Activated CD4-positive, alpha-beta T cell treated with anti-CD3 and anti-CD28 coated beads, Interleukin-2, Interleukin-4, amounts not matched to agents 100 ng/mL and 50 ng/mL, durations not matched to agents 16 hours and 8 hours (primary cell): ENCODE measurements at places on chromosomes 11 and 22.

DNA sequence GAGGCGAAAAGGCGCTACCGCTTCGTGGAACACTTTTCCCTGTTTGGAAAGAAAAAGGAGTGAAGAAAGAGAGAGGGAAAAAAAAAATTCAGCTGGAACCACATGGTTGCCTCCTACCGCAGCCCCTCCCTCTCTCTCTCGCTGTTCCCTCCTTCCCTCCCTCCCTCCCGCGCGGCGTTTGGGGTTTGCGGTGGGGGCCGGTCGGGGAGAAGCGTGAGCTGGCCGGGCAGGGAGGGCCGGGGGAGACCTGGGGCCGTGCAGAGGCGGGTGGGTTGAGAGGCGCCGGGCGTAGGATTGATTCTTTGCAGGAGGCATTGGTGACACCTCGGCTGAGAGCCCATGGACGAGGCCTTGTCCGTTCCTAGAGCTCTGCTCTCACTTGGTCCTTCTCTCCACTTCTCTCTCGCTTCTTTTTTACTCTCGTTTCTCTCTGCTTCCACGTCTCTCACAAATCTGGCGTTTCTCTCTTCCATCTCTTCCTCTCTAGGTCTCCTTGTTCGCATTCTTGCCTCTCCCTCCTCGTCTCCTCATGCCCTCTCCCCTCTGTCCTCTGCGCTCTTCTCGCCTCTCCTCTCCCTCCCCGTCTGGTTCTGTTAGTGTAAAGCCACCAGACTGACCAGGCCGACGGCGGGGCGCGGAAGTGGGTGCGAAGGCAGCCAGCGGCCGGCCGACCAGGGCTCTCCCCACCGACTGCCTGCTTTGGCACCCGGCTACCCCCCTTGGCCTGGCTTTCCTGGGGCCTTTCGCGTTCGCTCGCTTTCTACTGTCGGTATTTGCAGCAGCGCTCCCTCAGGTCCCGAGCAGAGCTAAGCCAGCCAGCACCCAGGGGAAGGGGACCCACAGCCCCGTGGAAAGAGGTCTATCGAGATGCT, at the start of gene CLMP:
CLMP (minus strand) TSS at position 61 of the 872 bp plus-strand sequence. CDS start 308 bp downstream, outside the sequence.
- no peak for DNase-seq

GRCh38 chr11:107014871-107015270, 3.4 kb downstream of the GUCY1A2 start:
- no peak for DNase-seq

DNA sequence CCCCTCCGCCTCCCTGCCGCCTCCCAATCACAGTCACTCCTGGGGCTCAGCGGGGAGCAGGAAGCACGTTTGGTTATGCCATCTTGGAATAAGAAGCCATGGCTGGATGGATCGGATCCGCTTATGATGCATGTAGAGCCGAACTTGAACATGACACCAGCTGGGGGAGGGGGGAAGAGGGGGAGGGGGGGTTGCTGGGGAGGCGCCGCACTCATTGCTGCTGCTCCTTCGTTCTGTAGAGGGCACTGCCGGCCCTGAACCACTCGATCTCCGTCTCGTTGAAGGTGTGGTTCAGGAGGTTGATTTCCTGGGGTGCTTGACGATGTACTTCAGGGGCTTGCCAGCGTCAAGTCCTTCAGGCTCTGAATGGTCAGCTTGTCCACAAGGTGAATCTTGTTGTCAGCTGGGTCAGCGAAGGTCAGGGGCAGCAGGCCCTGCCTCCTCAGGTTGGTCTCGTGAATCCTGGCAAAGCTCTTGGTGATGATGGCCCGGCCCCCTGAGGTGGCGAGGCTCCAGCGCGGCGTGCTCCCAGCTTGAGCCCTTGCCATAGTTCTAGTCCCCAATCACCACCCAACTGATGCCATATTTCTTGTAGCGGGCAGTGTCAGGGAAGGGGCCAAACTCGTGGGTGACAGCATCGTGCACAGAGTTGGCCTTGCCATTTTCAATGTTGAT, 476.9 kb upstream of the ISX start:
- no peak for DNase-seq

GRCh38 chr22:21982338-21982965, at the start of gene TOP3B:
Gene TOP3B, minus strand, starts transcription at chr22:21982787. Its CDS starts 7,078 bp downstream, at chr22:21975709.
- DNase-seq: peak; percentile 86

DNA sequence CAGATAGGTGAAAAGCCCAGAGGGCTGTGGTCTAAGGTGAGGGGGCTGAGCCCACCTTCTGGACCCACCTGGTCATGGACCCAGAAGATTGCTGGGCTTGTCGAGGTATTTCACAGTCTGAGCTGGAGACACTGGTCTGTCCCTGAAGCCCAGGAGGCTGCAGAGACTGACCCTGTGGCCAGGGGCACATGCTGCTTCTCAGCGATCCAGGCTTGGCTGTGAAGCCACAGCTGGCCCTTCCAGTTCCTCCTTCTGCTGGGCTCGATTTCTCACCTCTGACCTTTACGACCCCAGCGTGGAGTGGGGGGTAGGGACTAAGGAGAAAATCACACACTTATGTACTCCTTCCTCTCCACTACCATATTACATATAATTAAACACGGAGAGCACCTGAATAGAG, 88.5 kb downstream of the NECTIN1 start:
- no peak for DNase-seq

- no peak for DNase-seq
These were observed 5.5 kb downstream of the CERK start for GRCh38 chr22:46732513-46732912.

DNA sequence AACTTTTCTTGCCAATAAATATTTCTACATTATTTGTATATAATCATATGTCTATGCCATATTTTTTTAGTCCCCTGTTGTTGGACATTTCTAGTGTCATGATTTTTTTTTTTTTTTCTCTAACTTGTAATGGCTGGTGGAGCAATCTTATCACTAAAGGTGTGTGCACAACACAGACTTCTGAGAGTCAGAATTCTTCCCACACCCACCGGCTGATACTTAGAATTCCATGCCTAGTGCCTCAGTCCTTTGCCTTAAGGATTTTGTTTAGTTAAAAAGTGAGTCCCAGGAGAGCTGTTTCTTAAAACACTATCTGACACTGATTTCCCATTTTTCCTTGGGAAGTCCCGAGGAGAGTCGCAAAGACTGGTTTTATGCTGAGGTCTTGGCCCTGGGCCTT, 87.7 kb upstream of the BARX2 start:
- no peak for DNase-seq

GRCh38 chr11:76385903-76386302, 4.8 kb downstream of the GVQW3 start:
- no peak for DNase-seq
